ENCODE measurements at places on chromosomes 2 and 18.

DNA sequence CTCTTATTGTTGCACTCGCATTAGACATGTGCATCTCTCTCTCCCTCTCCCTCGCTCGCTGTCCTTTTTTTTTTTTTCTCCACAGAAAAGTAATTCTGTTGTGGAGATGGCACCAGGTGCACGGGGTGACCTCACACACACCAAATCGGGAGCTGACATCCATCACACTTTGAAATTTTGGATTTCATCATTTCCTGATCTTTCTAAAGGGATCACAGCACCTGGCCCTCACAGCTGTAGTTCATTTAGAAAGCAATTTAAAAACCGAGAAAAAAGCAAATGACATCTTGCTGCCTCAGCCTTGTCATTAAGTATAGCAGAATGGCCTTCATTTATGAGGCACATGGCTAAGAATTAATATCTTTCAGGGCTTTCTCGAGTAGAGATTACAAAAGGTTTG, 717.2 kb downstream of the RNF144A start:
- no peak for DNase-seq

GRCh38 chr2:42653908-42654445, 85.5 kb downstream of the MTA3 start:
- no peak for DNase-seq

DNA sequence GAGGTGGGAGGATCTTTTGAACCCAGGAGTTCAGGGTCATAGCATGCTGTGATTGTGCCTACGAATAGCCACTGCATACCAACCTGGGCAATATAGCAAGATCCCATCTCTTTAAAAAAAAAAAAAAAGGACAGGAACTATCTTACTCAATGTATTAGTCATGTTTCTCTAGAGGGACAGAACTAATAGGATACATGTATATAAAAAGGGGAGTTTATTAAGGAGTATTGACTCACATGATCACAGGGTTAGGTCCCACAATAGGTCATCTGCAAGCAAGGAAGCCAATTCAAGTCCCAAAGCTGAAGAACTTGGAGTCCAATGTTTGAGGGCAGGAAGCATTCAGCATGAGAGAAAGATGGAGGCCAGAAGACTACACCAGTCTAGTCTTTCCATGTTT, 18.8 kb upstream of the CASP10 start:
- DNase-seq: no peak

GRCh38 chr18:57062844-57063243, 84.0 kb upstream of the BOD1L2 start:
- DNase-seq: no peak

Data from cortex of kidney (tissue), 1 donor.